ENCODE measurements at places on chromosomes 6 and 20. TPM values are rescaled to one million over a fixed set of nuclear protein-coding genes. Genes with fewer than 3 reads are reported as not detected.

SLC22A2 gene
- total RNA-seq: not detected

CEP162 gene
- total RNA-seq: 4.7 TPM

ZBTB46 gene
- 15.3 TPM for total RNA-seq

MCCD1 gene
- total RNA-seq: not detected

ZNF341 gene
- 1.1 TPM for total RNA-seq

TOX2 gene
- total RNA-seq: 1.1 TPM

VARS2 gene
- total RNA-seq: 7.2 TPM

CLPSL2 gene
- not detected for total RNA-seq

TSPO2 gene
- not detected for total RNA-seq

APCDD1L gene
- 2.2 TPM for total RNA-seq

MAPK13 gene
- 2.0 TPM for total RNA-seq

MUC22 gene
- not detected for total RNA-seq

TMEM217 gene
- 1.4 TPM for total RNA-seq

CST5 gene
- not detected for total RNA-seq

SYNDIG1 gene
- not detected for total RNA-seq

SNPH gene
- total RNA-seq: 4.7 TPM

SLC35D3 gene
- total RNA-seq: not detected

FERMT1 gene
- total RNA-seq: 1.7 TPM

WASF1 gene
- total RNA-seq: 4.4 TPM
